K562 (cell line): ENCODE measurements at places on chromosomes 12 and 14.

GRCh38 chr12:105206686-105207374 lies 29.1 kb downstream of the APPL2 start:
- no peak for DNase-seq

GRCh38 chr12:39946361-39947280 lies 159.3 kb downstream of the SLC2A13 start:
- DNase-seq: no peak

GRCh38 chr12:30138483-30138882 lies 354.7 kb upstream of the TMTC1 start:
- no peak for DNase-seq

DNA sequence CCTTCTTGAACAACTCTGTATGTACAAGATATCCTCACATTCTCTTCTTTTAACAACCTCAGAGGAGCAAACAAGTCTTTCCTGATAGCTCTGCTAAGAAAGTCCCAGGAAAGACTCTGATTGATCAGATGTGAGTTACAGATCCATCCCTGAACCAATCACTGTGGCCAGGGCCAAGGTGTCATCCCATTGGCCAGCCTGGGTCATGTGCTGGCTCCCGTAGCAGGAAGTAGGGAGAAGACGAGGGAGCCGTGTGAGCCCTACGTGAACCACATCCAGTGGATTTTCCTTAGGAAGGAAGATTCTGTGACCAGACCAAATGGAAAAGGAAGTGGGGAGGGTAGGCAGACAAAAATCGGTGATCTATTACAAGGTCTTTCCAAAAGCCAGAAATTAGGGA lies 5.6 kb downstream of the P2RX7 start:
- peak; percentile 73 for DNase-seq

GRCh38 chr12:67645601-67646000 lies 2.9 kb upstream of the DYRK2 start:
- no peak for DNase-seq

DNA sequence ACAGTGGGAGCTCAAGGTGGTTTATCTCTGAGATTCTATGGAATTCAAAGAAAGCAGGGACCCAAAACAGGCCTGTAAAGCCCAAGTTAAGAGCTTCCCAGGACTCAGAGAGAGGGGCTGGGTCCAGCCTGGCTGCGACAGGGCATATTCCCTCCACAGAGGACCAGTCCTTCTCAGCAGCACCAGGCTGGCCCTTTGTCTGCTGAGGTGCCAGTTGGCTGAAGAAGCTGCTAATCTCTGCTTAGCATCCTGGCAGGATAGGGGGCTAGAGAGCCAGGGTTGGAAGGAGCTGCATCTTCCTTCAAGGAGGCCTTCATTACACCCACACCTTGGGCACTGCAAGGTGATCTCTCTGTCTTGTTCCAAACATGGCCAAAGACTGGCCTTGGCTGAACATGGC lies 68.3 kb upstream of the TUNAR start:
- DNase-seq: no peak

DNA sequence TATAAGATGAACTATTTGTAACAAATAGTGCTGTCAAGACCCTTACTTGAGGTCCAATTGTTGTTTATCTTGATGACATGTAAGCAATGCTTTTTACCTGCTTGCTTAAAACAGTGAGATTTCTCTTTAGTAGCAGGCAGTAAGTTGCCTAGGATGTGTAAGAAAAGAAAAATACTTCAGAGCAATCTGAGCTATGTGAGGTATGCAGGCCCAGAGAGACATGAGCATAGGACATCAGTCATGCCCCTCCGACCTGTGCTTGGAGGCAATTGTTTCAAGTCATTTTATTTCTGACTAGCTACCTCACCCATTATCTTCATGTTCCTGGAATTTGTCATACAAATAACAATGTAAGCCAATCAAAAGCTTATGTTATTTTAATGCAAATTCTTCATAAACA lies 930.6 kb upstream of the FBXO33 start:
- no peak for DNase-seq
